ENCODE measurements at places on chromosomes 7 and 10.

- DNase-seq, result peak; percentile 1
These were observed 83.1 kb downstream of the CTNNA3 start for GRCh38 chr10:67612577-67613537.

DNA sequence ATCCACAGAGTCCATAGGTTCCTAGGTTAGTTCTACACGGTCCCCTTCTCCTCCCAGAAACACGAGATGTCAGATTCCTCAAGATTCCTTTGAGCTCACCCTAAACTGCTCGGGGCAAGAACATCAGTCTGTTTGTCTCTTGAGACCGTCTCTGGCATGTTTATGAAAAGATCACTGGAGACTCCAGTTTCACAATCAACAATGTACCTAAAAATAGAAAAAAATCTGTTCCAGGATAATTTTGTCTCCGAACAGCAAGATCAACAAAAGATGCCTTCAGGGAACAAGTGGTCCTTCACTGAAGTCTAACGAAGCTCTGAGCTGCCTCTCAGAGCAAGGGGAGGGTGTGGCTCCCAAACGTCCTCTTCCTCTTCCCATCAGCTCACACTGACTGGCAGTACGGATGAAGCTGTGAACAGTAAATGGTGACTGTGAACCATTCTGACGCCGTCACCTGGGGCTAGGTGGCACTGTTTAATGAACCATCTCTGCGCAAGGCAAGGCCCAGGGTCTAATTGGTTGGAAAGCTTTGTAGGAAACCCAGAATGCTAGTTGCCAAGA, 156.2 kb upstream of the LYZL1 start:
- no peak for DNase-seq

- no peak for DNase-seq
These were observed 16.2 kb upstream of the C10orf90 start for GRCh38 chr10:126686719-126687118.

- no peak for DNase-seq
These were observed 59.5 kb upstream of the CAV2 start for GRCh38 chr7:116439841-116440549.

GRCh38 chr10:78768876-78769275, 299.9 kb upstream of the ZMIZ1 start:
- DNase-seq, result no peak

GRCh38 chr7:107582875-107583274, 2.8 kb downstream of the BCAP29 start:
- no peak for DNase-seq

DNA sequence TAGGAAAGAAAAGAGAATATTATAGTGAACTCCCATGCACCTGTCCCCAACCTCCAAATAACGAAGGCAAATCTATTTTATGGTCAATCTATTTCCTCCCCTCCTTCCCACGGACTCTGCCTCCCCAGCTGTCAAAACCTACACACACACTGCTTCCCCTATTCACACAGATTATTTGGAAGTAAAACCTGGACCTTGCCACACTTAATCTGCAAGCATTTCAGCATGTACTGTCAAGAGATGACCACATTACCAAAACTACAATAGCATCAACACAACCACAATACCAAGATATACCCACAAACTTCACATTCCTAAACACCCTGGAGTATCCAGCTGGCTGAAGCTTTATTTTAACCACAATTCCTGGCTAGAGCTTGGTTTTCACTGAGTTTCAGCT, 27.8 kb upstream of the KCNK18 start:
- DNase-seq, result no peak

DNA sequence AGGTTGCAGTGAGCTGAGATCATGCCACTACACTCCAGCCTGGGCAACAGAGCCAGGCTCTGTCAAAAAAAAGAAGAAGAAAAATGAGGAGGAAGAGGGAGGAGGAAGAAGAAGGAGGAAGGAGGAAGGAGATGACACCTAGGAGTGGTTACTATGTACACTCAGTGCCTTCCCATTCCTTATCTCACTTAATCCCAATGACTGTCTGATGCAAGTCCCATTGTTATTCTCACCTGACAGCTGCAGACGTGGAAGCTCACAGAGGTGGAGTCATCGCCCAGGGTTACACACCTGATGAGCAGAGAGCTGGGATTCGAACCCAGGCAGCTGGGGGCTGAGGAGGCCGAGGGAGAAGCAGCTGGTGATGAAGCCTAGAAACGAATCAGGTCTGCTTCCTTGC, 258.8 kb downstream of the SNX10 start:
- DNase-seq, result no peak

- no peak for DNase-seq
These were observed 84.1 kb upstream of the DLX6 start for GRCh38 chr7:96921231-96921630.

GRCh38 chr7:130222-130572, 62.2 kb upstream of the FAM20C start:
- DNase-seq, result no peak

DNA sequence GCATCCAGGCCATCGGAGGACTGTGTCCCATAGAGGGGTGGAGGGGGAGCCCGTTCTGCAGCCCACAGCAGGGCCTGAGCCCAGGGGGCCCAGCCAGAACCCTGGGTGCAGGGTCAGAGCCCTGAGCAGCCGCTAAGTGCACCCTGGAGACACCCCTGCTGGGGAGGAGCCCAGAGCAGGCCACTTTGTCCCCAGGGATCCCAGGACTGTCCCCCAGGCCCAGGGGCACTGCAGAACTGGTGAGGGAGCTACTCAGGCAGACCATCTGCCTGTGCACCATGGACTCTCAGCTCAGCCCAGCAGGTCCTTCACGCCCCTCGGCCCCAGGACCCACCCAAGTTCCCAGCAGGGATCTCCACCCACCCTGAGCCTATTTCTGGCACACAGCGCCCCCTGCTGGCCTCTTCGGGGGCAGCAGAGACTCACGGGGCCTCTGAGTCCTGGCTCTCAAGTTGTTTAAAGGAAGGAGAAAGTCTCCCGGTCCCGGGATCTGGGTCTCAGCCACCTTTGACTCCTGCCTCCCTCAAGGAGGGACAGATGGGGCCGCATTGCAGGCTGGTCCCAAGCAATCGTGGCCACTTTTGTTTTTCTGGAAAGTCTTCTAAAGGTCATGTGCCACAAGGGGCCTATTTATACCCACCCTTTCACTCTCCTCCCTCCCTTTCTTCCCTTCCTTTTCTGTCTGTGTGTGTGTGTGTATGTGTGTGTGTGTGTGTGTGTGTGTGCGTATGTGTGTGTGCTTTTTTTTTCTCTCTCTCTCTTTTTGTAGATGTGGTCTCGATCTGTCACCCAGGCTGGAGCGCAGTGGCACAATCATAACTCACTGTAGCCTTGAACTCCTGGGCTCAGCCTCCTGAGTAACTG, 90.3 kb downstream of the MYL10 start:
- DNase-seq, result peak; percentile 13

DNA sequence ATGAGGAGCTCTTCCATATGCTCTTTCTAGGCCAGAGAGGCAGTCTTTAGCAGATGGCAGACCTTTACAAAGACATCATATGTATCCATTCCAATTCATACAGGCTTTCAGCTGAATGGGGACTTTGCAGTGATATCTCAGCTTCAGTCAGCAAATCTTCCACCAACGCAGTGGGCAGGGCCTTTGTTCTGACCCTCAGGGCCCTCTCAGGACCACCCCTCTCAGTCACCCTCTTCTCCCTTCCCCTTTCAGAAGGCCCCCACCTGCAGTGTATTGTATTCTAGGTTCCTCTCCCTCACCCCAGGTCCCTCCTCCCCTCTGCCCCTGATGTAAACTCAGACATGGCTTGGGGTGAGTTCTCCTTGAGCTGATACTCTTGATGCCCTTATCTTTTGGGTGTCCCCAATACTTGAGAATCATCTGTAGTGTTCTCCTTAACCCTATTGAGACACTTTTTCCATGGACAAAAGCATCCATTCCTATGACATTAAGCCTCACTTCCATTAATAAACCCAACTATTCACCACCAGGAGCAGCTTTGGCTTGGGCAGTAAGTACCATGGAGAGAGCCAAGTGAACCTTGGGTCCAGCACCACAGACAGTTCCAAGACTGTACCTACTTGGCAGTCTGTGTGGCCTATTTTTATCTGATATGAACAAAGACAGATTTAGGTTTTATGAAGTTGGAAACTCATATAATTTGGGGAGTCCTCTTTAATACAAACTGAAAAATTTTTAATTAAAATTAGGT, 62.7 kb downstream of the ADCYAP1R1 start:
- DNase-seq, result no peak

GRCh38 chr7:117269417-117269816, 53.4 kb downstream of the WNT2 start:
- DNase-seq, result no peak

- DNase-seq, result no peak
These were observed 130.1 kb upstream of the SHH start for GRCh38 chr7:155942226-155942950.

GRCh38 chr10:131960631-131961046, 21.1 kb downstream of the BNIP3 start:
- no peak for DNase-seq

- DNase-seq, result peak; percentile 89
These were observed at the start of gene SHOC2 for GRCh38 chr10:110919349-110919931. Gene SHOC2, plus strand, starts transcription at chr10:110919604. Its CDS starts 44,755 bp downstream, at chr10:110964359.

- no peak for DNase-seq
These were observed 50.5 kb downstream of the PNLIPRP3 start for GRCh38 chr10:116477986-116478664.

- no peak for DNase-seq
These were observed 16.8 kb upstream of the ABCB5 start for GRCh38 chr7:20598459-20599309.

- no peak for DNase-seq
These were observed 1309.7 kb downstream of the REEP3 start for GRCh38 chr10:64830869-64831268.
